ENCODE measurements at places on chromosomes 5 and 9.

GRCh38 chr5:54453046-54453445 is 2.5 kb upstream of the HSPB3 start:
- no peak for DNase-seq

- no peak for DNase-seq
These were observed 261.7 kb downstream of the ISL1 start for GRCh38 chr5:51644976-51645375.

DNA sequence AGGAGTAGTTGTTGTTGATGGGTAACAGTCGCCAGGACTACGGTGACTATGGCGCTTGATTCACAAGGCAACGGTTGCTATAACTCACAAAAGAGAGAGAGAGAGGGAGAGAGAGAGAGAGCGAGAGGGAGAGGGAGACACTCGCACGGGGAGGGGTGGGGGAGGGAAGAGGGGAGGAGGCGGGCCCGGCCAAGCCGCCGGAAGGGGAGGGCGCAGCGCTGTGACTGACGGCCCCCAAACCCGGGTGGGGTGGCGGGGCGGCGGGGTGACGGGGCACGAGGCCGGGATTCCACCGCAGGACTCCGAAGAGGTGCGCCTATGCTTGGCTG is at the start of gene RFX3:
RFX3 (minus strand) TSS at position 166 of the 329 bp plus-strand sequence. CDS start 130,413 bp downstream, outside the sequence.
- peak; percentile 91 for DNase-seq

- DNase-seq: no peak
These were observed 78.7 kb upstream of the UNC5A start for GRCh38 chr5:176731506-176732160.

GRCh38 chr9:38091310-38092199 is 22.5 kb upstream of the SHB start:
- no peak for DNase-seq

- no peak for DNase-seq
These were observed 307.2 kb downstream of the MTRR start for GRCh38 chr5:8176101-8176693.

DNA sequence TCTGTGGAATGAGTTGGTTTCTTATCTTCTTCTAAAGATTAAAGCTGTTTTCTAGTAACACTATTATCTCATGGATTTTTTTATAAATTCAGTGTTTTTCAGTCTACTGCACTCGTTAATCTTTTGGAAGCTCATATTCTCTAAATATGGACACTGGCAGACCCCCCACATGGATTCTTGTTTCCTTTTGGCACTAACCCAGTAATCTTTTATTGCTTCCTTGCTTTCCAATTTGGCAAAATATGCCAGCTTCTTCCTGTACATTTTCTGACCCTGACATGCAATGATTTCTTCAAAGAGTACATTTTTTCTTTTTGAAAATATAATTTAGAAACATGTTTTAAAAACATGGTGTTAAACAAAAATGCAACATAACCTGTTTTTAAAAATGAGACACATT is 474.2 kb upstream of the FTMT start:
- DNase-seq: no peak

DNA sequence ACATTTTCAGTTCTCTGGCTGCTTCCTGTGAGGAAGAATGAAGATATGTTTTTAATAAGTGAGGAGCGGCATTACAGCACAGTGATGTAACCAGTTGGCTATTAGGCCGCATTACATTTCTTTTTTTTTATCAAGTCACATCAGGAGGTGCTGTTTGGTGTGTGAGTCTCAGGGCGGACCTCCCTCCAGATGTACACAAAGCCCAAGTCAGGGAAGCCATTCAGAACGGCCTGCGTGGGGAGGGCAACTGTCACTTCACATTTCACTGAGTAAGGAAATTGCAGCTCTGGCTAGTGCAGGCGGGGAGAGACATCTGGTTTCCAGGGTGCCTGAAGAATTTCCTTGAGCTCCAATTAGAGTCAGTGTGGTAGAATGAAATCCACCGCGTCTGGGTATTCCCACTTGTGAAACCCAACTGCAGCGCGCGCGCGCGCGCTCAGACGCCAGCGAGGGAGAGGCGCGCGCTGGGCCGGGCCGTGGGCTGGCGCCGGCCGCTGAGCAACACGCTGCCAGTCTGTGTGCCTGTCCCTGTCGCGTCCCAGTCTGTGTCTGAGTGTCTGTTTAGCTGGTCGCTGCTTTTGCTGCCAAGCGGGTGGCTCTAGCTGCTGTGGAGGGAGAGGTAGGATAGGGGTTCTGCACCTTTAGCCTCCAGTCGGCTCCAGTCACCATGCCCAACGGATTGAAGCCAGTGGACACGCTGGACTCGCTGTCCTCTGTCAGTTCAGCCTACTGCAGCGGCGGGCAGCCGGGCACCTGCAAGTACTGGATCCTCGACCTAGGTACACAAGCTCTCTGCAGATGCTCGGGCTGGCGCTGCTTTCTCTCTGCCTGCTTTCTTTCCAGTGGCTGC is 140.8 kb upstream of the OTULINL start:
- DNase-seq: peak; percentile 90

DNA sequence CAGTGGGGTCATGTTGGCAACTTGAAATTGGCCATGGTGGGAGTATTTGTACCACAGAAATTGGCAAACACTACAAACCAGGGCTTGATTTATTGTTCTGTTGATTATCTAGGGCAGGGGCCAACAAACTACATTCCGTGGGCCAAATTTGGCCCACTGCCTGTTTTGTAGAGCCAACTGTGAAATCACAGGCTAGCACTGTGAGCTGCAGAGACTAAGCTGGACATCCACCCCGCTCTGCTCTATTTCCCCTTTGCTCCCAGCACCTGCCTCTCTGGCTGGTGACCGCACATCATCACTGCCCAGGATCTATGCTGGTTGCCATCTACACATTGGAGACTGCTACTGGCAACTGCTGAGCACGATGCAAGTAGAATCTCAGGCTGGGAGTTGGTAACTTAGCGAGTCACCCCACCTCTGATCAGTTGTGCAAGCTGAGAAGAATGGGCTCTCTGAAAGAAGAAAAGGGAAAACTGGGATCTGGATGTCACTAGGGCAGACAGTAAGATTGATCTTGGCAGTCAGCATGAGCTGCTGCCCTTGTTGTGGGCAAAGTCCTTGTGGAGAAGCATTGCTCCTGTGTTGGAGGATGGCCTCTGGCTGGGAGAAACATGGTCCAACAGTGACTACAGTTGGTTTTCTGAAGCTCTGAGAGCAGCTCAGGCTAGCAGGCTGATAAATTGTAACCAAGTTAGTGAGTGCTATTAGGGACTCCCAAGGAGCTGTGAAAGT is 144.7 kb upstream of the RAD23B start:
- DNase-seq: no peak

DNA sequence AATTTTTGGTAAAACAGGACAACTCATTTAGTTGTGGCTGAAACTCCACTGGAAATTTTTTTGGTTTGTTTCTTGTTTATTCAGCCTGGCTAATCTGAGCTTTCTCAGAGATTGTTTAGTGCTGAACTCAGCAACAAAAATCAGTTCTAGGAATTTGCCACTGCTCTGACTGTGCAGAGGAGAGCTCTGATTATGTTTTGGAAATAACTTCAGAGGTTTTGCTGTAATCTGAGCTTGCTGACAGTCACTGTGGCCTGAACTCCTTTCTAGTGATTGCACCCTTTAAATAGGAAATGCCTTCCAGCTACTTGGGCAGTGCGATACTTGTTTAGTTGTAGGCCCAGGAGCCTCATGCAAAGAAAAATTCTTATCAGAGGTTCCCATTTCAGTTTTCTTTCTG is 60.2 kb downstream of the OSTF1 start:
- peak; percentile 82 for DNase-seq

- DNase-seq: no peak
These were observed 207.6 kb downstream of the CETN3 start for GRCh38 chr5:90201923-90202322.

- DNase-seq: no peak
These were observed 155.8 kb downstream of the FRMD3 start for GRCh38 chr9:83382421-83382820.

DNA sequence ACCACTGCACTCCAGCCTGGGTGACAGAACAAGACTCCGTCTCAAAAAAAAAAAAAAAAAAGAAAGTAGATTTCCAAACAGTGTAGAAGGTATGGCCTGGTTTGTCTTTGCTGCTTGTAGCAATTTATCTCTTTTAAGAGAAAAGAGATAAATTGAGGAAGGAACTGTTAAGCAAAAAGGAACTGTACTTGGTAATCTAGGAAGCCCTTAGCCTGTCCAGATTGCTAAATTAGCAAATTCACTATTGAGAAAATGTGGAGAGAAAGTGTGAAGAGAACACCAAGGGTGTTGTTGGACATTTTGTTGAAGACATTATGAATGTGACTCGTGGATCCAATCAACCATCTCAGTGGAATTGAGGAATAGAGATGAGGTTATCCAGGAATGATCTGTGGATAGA is 13.0 kb upstream of the SUSD3 start:
- no peak for DNase-seq

DNA sequence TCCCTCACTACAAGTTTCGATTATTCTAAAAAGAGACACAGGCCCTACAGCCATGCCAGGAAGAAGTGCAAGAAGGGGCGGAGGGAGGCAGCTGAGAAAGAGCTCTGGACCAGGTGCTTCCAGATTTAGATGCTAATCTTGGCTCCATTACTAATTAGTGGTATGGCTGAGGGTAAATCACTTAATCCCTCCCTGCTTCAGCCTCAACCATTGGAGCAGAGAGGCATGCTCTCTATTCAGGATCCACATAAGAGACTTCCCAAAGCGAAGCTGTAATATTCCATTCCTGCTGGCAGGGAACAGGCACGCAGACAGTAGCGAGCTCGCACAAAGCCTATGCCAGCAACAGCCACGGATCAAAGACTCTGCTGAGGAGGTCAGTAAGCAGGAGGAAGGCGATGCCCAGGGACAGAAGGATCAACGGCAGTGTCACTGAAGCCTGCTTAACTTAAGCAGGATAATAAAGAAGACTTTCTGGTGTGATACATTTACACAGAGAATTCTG is 24.2 kb downstream of the LIFR start:
- no peak for DNase-seq

DNA sequence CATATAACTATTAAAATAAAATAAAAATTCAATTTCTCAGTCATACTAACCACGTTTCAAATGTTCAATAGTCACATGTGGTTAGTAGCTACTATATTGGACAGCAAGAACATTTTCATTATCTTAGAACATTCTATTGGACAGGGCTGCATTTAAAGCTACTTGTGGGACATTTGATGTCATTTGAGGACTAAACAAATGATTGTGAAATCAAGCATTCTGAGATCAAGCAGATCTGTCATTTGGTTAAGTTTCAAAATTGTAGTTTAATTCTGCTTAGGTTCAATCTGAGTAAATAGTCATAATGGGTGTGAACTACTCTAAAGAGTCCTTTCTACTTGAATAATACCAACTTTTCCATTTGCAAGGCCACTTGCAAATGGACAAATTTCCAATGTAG is 226.9 kb upstream of the C9orf72 start:
- DNase-seq: no peak

DNA sequence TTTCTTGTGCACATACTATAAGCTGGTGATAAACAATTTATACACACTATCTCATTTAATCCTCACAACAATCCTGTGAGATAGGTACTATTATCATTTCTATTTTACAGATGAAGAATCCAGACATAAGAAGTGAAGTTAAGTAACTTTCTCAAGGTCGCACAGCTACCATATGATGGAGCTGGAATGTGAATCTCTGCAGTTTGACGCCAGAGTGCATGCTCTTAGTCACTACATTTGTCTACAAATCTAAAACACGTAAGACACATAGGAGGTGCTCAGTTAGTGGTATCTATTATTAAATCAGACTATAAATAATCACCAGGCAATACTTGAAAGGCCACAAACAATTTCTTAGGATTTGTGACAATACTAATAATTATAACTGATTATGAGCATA is 45.0 kb upstream of the CDKN2B start:
- no peak for DNase-seq

DNA sequence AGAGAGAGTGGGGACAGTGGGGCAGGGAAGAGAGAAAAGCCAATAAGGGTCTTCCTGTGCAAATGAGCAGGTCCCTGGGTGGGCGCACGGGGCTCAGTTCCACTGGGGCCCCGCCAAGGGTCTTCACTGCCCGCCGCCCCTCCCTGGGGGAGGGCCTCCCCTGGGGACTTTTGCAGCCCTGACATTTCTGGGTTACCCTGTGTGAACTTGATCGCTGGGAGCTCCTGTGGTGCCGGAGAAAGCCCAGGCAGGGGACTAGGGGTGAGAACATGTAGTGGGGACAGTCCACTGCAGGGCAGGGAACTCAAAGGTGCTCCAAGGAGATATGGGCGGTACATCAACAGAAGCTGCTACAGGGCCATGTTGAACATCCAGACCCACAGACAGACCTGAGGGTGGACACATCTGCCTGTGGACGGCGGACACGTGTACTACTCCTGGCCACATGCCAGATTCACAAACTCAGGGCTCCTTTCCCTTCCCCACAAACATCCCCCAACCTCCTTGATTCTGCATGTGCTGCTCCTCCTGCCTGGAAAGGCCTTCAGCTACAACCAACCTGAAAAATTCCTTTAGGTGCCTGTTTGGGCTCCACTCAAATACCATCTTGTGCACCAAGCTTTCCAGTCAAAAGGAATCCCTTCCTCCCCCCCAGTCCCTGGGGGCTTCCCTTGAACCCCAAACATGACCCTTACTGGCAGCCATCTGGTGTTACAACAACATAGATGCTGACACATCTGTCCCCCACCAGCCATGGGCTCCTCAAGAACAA is 43.0 kb upstream of the NEK6 start:
- DNase-seq: no peak

DNA sequence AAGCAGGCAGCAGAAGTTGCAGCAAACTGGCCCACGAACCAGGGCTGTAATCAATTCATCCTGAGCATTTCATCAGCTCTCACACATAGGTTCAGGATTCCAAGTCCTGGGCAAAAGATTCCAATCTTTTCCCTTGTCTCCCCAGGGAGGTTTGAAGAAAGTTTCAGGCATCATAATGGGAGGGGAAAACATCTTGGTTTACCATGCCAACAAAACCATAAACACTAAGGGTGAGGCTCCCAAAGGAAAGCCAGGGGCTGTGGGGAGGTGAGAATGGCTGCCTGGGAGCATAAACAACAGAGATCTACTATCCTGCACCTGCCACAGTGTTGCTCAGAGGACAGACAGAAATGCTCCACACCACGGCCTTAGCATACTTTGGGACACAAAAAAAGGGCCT is 94.6 kb downstream of the SH3TC2 start:
- no peak for DNase-seq

DNA sequence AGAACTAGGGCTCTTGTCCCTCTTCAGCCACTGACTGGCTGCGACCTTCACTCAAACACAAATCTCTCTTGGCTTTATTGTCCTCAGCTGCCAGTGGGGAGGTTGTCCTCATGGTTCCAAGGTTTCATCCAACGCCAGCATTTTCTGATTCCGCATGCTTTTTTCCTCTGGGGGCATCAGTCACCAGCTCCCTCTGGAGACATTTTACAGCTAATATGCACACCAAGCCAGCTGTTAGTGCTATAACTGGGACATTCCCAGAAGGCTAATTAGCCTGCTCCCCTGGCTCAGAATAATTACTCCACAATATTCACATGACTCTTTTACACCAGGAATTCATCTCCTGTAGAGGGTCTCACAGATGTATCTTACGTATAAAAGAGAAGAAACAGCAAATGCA is 193.6 kb upstream of the ANKRD55 start:
- DNase-seq: no peak

Measured in amniotic stem cell (primary cell).